ENCODE measurements at places on chromosomes 1 and 21.

DNA sequence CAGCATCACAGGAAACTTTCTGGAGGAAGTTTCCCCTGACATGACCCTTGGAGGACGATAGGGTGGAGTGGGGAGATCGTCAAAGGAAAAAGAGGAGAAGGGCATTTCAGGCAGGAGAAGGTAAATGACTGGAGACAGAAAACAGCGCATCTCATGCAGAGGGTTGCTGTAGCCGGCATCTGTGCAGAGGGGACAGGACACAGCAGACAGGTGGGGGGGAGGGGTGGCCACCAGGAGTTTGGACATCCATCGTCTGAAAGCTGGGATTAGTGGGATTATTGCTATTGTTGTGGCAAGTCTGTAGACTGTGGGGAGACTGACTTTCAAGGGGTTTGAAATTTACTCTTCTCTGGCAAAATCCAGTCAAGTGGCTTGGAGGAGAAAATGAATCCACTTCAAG, 463.9 kb downstream of the OMA1 start:
- DNase-seq: no peak

DNA sequence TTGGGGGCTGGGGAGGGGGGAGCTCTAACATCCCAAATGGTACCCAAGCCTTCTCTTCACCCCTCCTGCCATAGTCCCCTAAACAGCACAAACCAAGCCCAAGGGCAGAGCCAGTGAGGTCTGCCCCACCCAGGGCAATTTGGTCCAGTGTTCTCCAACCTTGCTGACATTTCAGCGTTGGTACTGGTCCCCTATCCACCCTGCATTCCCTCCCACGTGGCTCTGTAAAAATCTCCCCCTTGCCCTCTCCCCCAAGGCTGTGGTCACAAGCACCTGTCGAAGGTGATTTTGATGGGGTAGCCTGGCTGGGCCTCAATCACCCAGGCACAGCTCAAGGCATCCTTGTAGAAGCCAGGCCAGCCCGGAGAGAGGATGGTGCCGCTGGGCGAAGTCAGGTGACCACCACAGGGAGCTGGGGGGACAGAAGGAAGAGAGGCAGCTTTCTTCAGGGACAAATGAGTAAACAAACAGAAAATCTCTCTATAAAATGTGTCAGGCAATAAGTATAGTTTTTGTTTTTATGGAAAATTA, 137.5 kb upstream of the HMGB4 start:
- no peak for DNase-seq

DNA sequence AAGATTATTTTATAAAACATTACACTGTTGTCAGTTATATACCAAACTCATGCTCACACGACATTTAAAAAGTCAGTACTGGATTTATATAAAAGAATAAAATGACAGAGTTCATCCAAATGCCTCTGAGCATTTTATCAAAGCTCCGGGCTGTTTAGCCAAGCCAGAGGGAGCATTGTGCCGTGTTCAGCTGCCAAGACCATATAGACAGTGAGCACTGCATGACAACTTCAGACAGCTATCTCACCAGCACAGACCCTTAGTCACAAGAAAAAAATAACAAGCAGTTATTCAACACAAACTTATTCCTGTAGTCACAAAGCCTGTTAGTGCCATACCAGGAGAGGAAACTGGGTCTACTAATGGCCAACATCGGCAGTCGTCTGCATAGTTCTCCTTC, 88.0 kb upstream of the PBX1 start:
- no peak for DNase-seq

- DNase-seq: no peak
These were observed 8.2 kb downstream of the RBM15 start for GRCh38 chr1:110347182-110347893.

- peak; percentile 6 for DNase-seq
These were observed 62.4 kb upstream of the FAM3B start for GRCh38 chr21:41254090-41254700.

DNA sequence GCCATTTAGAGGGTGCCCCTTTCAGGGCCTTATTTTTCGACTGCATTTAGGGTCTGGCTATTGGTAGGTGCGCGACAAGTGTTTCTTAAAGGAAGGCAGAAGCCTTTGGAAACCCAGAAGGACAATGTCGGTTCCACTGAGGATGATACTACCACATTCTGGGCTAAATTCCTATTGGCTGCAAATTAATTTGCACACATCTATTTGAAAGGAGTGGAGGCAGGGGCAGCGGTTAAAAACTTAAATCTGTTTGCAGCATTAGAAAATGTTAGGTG, 1.1 kb downstream of the PATJ start:
- no peak for DNase-seq

- no peak for DNase-seq
These were observed 6.8 kb downstream of the CDC14A start for GRCh38 chr1:100359139-100359538.

- DNase-seq: no peak
These were observed 31.0 kb upstream of the LMX1A start for GRCh38 chr1:165387505-165387904.

GRCh38 chr1:214660900-214661299, 57.9 kb downstream of the CENPF start:
- DNase-seq: peak; percentile 88

DNA sequence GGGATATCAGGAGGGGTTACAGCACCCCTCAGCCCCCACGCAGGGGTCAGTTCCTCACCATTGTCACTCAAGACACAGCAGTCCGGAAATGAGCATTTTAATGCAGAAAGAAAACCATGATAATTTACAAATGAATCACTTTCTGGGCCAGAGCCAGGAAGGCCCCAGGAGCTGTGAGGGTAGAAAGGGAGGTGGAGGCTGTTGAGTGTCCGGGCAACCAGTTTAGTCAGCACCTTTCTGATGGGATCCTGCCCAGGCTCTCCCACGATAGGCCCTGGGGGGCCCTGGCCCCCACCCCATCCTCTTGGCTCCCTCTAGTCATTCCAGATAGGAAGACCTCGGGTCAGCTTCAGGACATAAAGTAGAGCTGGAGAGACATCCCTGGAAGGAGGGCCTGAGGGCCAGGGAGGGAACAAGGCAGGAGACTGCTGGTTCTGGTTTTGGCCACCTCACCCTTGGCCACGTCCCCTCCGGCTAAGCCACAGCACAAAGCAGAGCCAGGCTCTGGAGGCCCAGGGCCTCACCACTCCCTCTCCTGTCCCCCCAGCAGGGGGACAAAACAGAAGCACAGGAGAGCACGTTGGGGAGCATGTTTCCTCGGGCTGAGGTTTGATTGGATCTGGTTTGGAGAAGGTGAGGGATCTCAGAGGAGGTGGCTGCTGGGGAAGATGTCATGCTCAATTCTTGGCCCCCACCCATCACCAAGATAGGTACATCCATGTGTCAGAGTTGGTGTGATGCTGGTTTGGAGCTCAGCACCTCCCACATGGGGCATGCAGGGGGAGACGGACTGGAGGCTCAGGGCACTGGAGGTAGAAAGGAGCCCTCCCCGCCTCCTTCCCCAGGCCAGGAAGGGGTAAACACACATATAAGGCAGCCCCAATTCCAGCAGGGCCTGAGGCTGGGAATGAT, 20.6 kb downstream of the ETNK2 start:
- peak; percentile 79 for DNase-seq

GRCh38 chr1:95793893-95794292, 559.9 kb downstream of the RWDD3 start:
- peak; percentile 8 for DNase-seq

GRCh38 chr1:187516874-187517273, 688.1 kb downstream of the PLA2G4A start:
- no peak for DNase-seq

GRCh38 chr1:33328817-33329216, 7.9 kb upstream of the A3GALT2 start:
- peak; percentile 24 for DNase-seq

DNA sequence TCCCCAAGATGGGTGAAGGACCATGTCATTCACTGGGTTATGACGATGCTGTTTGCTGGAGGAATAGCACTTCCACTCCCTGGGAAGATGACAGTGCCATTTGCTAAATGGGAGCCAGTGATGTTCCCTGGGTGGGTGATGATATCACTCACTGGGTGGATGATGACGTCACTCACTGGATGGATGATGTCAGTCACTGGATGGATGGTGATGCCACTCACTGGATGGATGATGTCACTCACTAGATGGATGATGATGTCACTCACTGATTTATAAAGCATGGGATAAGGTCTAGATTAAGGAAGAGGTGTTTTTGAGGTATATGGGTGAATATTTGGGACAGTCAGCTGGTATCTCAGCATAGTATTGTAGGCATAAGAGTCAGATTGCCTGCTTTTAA, 457.2 kb downstream of the AJAP1 start:
- no peak for DNase-seq

GRCh38 chr21:36288651-36289243, 31.2 kb upstream of the MORC3 start:
- peak; percentile 5 for DNase-seq

DNA sequence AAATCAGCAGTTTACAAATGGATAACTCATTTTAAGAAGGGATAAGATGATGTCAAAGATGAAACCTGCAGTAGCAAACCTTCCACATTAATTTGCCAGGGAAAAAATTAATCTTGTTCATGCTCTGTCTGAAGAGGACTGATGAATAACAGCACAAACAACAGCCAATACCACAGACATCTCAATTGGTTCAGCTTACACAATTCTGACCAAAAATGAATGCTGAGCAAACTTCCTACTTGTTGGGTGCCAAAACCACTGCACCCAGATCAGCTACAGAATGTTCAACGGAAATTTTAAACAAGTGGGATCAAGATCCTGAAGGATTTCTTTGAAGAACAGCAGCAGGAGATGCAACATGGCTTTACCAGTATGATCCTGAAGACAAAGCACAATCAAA, 98.3 kb downstream of the COQ8A start:
- DNase-seq: no peak

- no peak for DNase-seq
These were observed 12.2 kb upstream of the CDC42BPA start for GRCh38 chr1:227330279-227331076.

DNA sequence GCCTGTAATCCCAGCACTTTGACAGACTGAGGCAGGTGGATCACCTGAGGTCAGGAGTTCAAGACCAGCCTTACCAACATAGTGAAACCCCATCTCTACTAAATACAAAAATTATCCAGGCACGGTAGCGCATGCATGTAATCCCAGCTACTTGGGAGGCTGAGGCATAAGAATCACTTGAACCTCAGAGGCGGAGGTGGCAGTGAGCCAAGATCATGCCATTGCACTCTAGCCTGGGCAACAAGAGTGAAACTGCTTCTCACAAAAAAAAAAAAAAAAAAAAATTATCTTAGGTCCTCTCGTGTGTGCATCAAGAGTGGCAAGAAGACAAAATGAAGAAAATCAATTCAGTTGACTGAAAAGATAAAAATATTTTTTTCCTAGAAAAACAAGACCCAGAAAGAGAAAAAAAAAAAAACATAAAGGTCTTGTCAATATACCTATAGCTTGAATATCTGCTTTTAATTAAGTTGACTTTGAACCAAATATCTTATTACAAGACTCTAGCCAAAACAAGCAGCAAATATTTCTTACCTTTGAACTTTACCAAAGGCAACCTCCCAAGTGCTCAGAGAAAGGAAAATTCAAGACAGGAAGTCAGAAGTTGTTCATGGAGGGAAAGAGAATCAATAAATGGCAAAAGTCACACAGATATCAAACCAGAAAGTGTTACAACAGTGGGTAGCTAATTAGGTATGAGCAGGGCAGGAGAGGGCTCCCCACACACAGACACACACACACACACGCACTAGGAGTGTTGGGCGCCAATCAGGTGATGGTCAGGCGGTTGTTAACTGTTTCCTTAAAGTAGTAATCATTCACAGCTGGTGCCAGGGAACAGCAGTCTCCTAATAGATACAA, 29.6 kb downstream of the ITLN2 start:
- DNase-seq: no peak

GRCh38 chr1:24155011-24155782, 12.3 kb upstream of the IL22RA1 start:
- no peak for DNase-seq

DNA sequence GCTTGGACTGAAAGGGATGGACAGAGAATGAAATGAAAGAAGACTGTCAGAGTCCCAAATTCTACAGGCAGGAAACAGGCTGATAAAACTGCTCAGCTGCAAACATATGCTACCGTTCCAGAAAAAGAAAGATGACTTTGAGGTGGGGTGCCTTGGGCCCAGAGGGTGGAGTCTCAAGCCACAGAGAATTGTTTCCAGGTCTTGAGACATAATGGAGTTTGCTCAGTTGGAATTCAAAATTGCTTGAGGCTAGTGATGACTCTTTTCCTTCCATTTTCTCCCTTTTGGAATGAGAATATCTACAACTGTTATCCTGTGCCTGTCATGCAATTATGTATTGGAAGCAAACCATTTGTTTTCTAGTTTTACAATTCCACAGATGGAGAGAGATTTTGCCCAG, 23.6 kb upstream of the PSEN2 start:
- DNase-seq: peak; percentile 71

- DNase-seq: no peak
These were observed 44.8 kb downstream of the USP1 start for GRCh38 chr1:62481681-62482080.

- DNase-seq: no peak
These were observed 23.3 kb downstream of the SLC44A3 start for GRCh38 chr1:94843430-94843829.

GRCh38 chr1:183678819-183679218, 25.7 kb upstream of the APOBEC4 start:
- no peak for DNase-seq

DNA sequence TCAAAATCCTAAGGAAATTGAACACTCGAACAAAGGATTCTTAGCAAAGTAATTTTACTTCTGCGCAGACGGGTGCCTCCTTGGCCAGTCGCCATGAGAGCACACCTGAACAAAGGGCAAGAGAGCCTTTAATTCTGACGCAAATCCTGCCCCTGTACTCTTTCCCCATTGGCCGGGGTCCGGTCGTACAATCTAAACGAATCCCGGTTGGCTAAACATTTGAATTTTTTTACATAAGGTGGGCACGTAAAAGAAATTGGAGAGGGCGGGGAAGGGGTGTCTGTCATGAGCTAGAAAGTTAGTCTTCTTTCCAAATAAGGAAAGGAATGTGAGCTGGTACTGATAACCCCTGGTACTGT, 8.2 kb upstream of the IL22RA1 start:
- no peak for DNase-seq

DNA sequence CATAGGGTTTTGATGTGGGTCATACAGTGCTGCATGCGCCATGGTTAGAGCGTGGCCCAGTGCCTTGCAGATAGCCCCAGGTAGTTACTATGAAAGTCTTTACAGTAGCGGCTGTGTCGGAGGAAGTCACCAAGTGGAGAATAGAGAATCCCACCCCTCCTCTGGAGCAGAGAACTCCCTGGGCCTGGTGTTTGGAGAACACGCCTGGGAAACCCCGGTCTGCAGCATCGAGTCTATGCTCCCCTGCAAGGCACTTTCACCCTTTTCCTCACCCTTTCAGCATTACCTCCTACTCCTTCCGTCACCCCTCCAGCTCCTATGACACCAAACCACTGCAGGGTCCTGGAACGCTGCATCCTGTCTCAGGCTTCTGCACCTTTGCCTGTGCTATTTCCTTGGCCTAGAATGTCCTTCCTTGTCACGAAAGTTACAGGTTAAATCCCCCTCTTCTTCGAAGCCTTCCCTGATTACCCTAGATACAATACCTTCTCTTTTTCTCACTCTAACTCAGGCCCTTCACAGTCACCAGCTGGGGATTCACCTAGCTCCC, 2.7 kb upstream of the SLC1A7 start:
- DNase-seq: no peak

- no peak for DNase-seq
These were observed 73.4 kb upstream of the TTC34 start for GRCh38 chr1:2874607-2875480.
